T-helper 2 cell (primary cell): ENCODE measurements at places on chromosomes 2 and 18.

- no peak for DNase-seq
Observed at GRCh38 chr2:193331676-193332075, 1136.9 kb upstream of the TMEFF2 start.

- no peak for DNase-seq
Observed at GRCh38 chr18:21598726-21599584, 1.5 kb downstream of the ESCO1 start.

DNA sequence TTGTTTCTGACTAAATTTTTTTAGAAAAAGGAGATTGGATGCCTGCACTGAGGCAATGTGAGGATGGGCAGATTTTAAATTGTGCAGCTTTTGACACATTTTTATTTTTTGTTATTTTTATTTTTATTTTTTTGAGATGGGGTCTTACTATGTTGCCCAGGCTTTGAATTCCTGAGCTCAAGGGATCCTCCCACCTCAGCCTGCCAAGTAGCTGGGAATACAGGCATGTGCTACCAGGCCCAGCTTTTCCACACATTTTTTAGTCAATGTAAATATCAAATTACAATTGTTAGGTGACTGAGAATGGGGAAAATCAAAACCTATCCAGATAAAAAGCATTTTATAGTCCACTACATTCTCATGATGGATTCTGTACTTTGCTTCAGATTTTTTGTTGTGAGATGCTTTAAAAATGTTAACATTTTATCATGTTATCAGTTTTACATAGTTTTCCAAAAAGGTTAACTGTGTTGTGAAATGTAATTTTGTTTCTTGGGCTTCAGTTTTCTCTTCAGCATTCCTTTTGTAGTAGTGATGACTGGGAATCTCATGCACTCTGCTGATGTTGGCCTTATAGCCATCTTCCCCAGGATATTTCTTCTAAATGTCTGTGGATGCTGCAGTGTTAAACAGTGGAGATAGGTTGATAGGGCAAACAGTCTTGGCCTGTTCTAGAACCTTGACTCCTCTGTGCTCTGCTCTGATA, 41.4 kb downstream of the PKP4 start:
- DNase-seq = no peak

- no peak for DNase-seq
Observed at GRCh38 chr2:162256591-162256991, 13.3 kb upstream of the FAP start.

DNA sequence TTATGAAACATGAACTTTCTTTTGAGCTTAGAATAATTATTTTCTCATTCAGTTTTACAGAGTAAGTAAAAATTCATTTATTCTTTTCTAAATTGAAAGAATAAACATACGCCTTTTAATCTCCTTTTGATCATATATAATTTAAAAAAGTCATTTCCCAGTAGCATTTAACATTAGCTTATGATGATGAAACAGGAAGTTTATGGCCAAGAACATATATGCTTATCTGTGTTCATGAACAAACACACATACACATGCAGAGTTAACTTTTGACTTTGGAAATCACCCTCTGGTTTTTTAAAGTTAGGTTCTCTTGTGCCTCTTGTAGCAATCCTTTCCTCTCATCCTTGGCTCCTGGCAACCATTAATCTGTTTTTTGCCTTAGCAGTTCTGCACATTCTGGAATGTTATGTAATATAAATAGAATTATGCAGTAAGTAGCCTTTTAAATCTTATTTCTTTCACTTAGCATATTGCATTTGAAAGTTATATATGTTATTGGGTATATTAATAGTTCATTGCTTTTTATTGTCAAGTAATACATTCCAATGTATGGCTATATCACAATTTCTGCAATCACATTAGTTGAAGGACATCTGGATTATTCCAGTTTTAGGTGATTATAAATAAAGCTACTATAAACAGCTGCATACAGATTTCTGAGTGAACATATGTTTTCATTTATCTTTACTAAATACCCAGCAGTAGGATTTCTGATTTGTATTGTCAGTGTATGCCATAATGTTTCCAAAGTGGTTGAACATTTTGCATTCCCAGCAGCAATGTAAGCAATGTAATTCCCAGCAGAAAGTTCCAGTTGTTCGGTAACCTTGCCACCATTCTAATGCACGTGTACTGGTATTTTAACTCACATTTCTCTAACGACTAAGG, 210.3 kb downstream of the ZRANB3 start:
- no peak for DNase-seq

- no peak for DNase-seq
Observed at GRCh38 chr2:187349326-187349944, 98.6 kb downstream of the CALCRL start.

GRCh38 chr2:1854729-1855547, 110.6 kb upstream of the PXDN start:
- no peak for DNase-seq

DNA sequence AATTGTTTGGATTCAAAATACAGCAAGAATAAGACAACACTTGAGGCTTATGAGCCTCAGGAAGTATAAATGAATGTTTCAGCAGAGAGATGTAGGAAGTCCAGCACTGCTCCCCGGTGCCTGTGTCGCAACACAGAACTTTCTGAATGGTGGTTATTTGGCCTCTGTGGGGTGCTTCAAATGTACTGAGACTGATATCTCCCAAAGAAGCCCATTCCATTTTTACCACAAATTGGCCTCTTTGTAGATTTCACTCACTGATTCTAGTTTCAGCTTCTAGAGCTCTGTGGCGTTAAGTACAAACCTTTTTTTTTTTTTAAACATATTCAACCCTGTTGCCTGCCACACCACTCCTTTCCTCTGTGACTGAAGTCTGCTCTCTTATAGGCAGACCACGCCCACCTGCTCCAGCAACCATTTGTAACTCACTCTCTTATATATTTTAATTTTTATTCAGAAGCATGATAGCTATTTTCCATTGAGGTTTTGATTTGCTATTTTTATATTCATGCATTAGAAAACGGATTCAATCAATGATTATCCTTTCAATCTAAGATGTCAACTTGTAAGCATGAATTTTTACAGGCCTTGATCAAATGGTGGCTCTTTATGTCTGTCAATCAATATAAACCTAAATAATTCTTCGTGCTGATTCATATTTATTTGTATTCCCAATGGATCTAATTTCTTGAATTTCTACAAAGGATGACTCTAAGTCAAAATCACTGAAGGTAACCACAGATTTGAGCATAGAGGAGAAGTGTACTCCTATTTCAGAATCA, 277.1 kb upstream of the CCDC68 start:
- no peak for DNase-seq

GRCh38 chr2:156901373-156902031, 356.0 kb upstream of the GALNT5 start:
- no peak for DNase-seq

- DNase-seq = no peak
Observed at GRCh38 chr2:62489162-62489561, 16.8 kb downstream of the TMEM17 start.

DNA sequence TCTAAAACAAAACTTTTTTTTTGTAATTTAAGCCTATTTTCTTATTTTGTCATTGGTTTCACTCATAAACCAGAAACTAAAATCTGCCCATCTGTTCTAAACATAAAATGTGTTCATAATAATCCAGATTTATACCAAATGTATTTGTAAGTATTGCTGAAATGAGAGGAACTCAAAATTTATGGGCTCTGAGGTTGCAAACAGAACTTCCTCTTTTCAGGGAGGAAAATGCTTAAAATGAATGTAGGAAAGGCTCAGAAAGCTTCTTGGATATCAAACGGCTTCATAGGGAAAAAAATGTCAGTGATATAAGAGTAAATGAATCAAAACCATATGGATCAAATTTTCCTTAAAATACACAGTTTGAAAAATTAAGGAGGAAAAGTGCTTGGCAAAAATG, 83.9 kb downstream of the PAX3 start:
- DNase-seq = no peak

GRCh38 chr2:88054782-88055370, 707 bp downstream of the KRCC1 start:
- peak; percentile 30 for DNase-seq

- DNase-seq = no peak
Observed at GRCh38 chr2:22901471-22902179, 483.4 kb upstream of the KLHL29 start.

GRCh38 chr2:213251618-213252017, 32.6 kb upstream of the SPAG16 start:
- peak; percentile 63 for DNase-seq

- no peak for DNase-seq
Observed at GRCh38 chr2:150425121-150425955, 62.1 kb downstream of the RND3 start.

GRCh38 chr18:34001376-34001775, 223.3 kb downstream of the NOL4 start:
- DNase-seq = no peak

DNA sequence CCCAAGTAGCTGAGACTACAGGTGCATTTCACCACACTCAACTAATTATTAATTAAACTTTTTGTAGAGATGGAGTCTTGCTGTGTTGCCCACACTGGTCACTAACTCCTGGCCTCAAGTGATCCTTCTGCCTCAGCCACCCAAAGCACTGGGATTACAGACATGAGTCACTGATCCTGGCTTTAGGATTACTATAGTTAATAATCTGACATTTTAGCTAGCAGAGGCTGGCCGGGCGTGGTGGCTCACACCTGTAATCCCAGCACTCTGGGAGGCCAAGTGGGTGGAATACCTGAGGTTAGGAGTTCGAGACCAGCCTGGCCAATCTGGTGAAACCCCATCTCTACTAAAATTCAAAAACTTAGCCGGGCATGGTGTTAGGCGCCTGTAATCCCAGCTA, 39.5 kb downstream of the USP34 start:
- no peak for DNase-seq

GRCh38 chr2:41267929-41268659, 779.7 kb upstream of the PKDCC start:
- DNase-seq = no peak

GRCh38 chr2:223057569-223057968, 5.6 kb downstream of the KCNE4 start:
- DNase-seq = no peak

- DNase-seq = no peak
Observed at GRCh38 chr2:196783431-196784094, 15.9 kb downstream of the GTF3C3 start.

DNA sequence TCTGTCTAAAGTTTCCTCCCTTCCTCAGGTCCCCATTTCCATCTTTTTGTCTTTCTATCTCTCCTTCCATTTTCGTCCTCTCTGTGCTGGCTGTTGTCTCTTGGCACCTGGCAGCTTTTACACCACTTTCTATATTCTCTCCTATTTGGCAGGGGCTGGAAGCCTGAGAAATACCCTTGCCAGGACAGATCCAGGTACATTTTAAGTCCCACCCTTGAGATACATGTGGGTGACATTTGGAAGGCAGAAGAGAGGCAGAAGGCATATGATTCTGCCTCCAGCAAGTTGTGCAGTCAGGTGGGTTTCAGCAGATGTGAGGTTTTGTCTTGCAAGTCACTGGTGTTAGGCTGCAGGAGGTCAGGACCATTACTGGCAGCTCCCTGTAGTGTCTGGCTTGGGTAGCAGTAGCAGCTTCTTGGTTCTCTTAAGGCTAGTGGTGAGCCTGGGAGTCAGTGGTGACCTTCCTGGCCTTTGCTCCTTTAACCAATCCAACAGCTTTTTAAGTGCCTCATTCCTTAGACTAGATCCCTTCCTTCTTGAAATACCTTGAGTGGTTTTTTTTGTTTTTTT, 90.1 kb downstream of the CAPN13 start:
- no peak for DNase-seq

DNA sequence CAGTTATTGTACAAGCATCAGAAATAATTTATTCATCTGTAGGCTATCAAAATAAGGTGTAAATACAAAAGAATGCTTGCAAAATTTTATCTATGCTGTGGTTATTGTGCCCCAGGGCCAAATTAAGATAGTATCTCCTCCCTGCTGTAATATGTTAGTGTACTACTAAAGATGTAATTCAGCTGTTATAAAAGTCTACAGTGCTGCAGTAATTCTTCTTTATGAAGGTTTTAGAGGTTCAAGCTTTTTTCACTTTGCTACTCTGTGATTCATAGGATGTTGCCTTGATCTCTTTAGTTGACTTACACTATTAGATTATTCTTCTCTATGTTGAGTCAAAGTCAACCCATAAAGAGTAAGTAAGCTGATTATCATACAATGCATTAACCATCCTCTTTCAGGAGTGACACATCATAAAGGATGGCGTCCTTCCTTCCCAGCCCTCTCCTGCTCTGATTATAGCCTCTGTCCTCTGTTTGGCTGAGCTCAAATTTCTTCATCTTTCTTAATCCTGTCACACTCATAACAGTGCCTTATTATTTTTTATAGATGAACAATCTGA, 29.3 kb upstream of the DYNAP start:
- DNase-seq = no peak

- no peak for DNase-seq
Observed at GRCh38 chr2:156379071-156379470, 46.5 kb upstream of the NR4A2 start.

GRCh38 chr2:198706476-198707082, 751.2 kb downstream of the SATB2 start:
- no peak for DNase-seq

- DNase-seq = no peak
Observed at GRCh38 chr2:38620282-38620977, 17.7 kb upstream of the HNRNPLL start.
